A549 (cell line): ENCODE measurements at places on chromosomes 5 and 9.
A peak's percentile ranks its signal among the peaks of the same experiment; 100 is the strongest.

DNA sequence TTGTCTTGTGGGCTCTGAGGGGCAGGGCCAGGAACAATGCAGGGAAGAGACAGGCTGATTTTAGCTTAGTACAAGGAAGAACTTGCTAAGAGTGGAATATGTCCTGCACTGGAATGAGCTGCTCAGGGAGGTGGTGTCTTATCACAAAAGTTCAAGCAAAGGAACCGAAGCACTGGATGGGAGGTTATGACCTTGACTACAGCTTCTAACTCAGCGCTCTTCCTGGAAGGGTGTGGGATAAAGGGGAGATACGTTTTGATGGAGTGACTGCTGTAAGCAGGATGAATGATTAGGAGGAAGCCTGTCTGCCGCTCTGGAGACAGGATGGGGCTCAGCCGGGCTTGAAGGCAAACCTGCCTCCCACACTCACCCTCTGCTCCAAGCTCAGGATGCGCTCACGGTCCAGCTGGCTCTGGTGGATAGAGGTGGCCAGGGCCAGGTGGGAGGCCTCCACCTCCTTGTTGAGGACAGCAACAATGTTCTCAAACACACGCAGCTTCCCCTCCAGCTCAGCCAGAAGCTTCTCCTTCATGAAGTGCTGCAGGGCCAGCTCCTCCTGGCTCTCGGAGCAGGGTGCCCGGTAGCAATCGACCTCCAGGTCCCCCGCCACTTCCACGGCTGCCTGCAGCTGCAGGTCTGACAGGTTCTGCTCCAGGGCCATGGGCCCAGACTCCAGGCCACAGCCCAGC lies 13.5 kb downstream of the TRAF1 start:
- DNase-seq = no peak

- DNase-seq = no peak
Observed at GRCh38 chr9:109017061-109017460, 3.8 kb upstream of the CTNNAL1 start.

DNA sequence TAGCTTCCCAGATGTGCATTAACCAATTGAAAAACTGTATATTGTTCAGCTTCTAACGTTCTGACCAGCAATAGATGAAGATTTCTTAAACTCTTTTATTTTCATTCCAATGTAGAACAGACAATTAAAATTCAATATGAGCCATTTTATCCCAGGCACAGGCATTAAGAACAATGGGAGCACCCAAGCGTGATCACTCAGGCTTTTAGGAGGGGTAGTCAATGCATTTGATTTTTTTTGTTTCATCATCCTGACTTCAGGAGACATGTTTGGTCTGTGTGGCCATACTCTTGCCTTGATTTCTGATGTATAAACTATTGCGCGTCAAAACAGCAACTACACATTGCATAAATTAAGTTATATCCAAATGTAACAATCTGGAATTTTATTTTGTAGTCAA lies 653.0 kb upstream of the RORB start:
- no peak for DNase-seq

DNA sequence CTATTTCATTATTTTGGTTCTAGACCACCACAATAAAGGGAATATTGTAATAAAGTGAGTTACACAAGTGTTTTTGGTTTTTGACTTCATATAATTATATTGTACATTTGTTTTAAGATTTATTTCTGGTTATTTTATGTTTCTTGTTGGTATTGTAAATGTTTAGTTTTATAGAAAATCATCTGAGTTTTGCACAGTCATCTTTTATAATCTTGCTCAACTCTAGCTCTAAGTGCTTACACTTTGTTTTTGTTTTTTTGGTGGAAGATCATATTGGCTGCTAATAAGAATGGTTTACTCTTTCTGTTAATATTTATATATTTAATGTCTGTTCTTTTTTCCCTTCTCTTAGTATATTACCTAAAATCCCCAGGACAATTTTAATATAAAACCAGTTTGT lies 135.0 kb downstream of the CNTLN start:
- no peak for DNase-seq

DNA sequence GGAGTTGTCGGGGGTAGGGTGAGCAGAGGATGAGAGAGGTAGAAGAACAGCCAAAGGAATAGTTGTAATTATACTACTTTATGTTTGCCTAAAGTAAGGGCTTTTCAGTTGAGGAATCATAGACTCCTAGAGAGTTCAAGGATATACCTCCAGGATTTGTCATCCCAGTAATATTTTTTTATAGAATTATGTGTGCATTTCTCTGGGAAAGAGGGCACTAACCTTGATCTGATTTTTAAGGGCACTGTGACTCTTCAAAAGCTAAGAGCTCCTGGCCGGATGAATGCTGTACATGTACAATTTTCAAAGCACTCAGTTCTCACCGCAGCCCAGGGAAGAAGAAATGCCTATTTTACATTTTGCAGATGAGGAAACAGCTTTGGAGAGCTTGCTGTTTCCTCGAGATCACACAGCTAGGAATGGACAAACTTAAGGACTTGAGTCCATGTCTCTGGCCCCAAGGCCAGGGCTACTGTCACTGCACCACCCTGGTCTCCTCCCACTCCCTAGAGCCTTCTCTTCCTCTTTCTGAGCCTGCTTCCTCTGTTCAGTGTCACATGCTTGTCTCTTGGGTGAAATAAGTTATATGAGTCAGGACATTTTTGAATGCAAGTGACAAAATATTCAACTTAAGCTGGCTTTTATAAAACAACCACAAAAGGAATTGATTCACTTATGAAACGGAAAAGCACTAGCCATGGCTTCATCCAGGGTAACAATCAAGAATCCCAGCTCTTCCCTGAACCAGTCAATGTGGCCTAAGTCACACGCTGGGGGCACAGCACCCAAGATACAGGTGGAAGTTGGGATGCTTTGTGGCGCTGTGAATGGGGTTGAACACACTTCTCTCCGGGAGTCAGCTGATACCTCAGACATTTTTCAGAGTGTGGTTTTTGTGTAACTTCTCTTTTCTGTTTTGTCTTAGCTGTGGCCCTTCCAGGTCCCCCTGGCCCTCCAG lies 45.7 kb upstream of the TGFBR1 start:
- no peak for DNase-seq

DNA sequence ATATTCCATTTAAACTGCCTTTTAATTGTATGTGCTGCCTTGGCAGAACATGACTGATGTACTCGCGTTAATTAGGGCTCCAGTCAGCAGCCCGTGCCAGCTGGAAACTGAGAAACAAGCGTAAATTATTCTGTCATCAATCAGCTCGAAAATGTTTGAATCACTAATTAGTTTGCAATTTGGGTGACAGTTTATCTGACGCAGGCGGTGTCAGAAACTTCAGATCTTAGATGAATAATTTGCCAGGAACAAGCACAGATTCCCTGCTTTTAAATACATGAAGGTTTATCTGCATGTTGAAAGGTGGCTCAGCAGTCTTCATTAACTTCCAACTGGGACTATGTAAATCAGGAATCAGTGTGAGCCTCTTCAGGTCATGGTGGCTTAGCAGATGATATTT lies 176.0 kb upstream of the TLE4 start:
- DNase-seq = no peak

GRCh38 chr9:101312661-101313060 lies 72.1 kb downstream of the BAAT start:
- DNase-seq = no peak

- no peak for DNase-seq
Observed at GRCh38 chr5:50716134-50716533, 49.7 kb downstream of the PARP8 start.

- no peak for DNase-seq
Observed at GRCh38 chr9:130663258-130663976, 977 bp upstream of the PRDM12 start.

- DNase-seq = no peak
Observed at GRCh38 chr9:1604942-1605560, 410.1 kb upstream of the SMARCA2 start.

- no peak for DNase-seq
Observed at GRCh38 chr9:105503881-105504280, 54.0 kb upstream of the FKTN start.

DNA sequence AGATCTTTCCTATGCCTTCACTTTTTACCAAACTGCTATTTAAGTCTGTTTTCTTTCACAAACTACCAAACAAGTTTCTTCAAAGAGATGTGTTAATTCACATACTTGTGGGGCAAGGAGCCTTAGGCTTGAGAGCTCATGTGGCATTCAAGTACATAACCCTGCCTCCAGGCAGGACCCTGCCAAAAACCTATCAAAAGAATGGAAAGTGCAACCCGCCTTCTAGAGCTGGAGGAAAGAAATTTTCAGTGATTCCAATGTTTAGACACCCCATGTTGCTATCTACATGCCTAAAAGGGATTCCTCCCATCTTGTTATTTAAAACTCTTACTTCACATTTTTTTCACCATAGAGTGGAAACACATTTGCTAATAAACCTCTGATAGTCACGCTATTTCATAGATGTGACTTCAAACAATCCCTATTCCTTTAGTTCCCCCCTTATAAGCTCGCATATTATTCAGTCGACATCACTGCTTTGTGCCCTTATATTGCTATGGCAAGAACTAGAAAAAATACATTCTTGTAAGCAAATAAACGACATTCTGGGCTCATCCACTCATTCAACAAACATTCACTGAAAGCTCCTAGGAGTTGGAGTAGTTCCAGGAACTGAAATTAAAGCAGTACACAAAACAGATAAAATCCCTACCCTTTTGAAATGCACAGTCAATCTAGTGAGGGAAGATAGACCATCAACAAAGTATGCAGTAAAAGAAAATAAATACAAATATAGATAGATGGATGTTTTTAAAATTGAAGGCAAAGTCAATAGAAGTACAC lies 518.1 kb downstream of the ELAVL2 start:
- DNase-seq = no peak

GRCh38 chr5:39399135-39400036 lies 25.4 kb downstream of the DAB2 start:
- peak; percentile 62 for DNase-seq

- peak; percentile 16 for DNase-seq
Observed at GRCh38 chr5:56827049-56827448, 11.7 kb downstream of the MAP3K1 start.

DNA sequence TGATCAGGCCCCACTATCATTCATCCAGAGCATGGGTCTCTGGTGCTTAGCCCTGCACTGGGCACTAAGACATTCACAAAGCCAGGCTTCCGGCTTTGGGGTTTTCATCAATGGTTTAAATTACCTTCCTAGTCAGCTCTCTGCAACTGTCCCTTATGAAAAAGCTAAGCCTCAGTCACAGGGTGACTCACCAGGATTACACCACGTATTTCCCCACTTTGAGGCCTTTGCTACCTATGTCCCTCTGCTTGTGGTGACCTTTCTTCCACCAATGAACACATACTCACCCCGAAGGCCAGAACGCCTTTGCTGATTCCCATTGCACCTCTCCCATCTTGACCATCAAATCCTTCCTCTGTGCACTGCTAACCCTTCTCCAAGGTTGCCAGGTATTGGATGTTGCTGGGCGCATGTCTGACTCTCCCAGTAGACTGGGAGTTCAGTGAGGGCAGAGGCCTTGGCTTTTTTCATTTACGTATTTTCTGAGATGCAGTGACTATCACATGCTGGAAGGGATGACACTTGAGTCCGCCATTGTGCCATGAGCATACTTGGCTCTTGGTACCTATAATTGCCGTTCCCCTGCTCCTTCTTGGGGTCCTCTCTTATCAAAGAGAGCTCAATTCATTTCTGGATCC lies 58.7 kb upstream of the TNFSF8 start:
- DNase-seq = no peak

GRCh38 chr9:110541950-110542349 lies 37.6 kb downstream of the SVEP1 start:
- no peak for DNase-seq

GRCh38 chr9:112334432-112334841 lies 1.0 kb upstream of the PTBP3 start:
- DNase-seq = no peak

GRCh38 chr9:93155716-93156474 lies 21.8 kb upstream of the NINJ1 start:
- no peak for DNase-seq

GRCh38 chr5:109305352-109305751 lies 104.4 kb downstream of the PJA2 start:
- DNase-seq = no peak
